ENCODE measurements at places on chromosomes 12 and 14.
A peak's percentile ranks its signal among the peaks of the same experiment; 100 is the strongest.

GRCh38 chr14:71632440-71632946 lies 299.7 kb upstream of the RGS6 start:
- no peak for DNase-seq

DNA sequence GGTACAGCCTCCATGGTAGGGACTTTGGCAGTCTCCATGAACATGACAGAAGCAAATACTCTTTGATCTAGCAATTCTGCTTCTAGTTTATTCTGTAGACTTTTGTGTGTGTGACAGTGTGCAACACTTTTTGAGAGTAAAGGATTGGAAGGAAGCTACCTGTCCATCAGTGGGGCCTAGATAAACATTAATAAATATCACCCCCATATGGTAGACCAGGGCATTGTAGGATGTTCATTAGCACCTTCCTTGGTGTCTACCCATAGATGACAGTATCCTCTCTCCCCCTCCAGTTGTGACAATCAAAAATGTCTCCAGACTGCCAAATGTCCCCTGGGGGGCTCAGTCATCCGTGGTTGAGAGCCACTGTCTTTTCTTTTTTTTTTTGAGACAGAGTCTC lies 10.8 kb downstream of the SNRNP35 start:
- DNase-seq = no peak

DNA sequence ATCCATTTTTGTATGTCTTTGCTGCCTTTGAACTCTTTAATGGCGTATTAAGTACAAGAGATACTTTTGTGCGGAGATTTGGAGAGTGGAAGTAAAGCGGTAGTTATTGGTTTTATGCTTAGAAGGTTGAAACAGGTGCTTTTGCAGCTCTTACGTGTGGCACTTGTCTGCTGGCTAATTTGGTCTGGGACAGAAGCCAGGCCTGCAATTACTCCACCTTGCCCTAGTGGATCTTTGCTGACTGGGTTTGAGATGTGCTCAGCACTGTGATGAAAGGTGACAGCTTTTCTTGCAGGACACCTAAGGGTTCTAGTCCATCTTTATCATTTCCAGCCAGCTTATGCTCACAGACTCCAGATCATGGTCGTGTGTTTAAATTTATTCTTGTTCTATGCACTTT lies 252.5 kb downstream of the RPL10L start:
- peak; percentile 96 for DNase-seq

DNA sequence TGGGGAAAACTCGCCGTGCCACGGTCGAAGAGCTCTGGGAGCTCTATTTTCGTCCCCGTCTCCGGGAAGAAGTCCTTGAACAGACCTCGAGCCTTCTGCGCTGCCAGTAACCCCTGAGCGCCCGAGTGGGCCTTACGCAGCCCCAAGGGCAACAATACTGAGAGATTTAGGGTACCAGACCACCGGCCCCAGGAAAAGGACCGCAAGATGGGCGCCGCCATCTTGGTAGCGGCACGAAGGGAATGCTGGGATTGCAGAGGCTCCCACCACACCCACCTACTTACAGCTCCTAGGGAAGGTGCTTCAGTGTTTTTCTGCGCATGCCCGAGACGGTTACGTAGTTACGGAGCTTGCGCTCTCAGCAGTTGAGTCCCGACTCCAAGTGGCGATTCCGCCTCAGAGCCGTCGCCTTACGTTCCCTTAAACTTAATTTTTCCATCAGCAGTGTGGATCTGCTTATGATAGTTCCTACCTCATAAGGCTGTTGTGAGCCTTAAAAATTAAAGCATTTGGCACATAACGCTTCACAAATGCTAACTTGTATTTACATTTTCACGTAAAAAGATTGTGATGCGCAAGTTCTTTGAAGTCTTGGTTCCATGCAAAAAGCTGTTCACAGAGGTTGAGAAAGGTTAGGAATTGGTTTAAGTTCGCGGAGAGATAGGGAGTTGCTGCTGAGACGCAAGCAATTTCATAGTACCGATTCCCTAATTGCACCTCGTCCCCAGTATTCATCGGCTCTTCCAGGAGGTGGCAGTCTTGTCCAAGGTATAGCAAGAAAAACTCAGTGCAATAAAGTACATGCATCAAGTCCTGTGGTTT lies at the start of gene YARS2:
TSS of gene YARS2 (minus strand) at position 244 of the 822 bp plus-strand sequence. CDS start at position 221, 23 bp downstream.
- DNase-seq = peak; percentile 96

GRCh38 chr14:103043257-103044015 lies 13.9 kb downstream of the CDC42BPB start:
- DNase-seq = no peak

DNA sequence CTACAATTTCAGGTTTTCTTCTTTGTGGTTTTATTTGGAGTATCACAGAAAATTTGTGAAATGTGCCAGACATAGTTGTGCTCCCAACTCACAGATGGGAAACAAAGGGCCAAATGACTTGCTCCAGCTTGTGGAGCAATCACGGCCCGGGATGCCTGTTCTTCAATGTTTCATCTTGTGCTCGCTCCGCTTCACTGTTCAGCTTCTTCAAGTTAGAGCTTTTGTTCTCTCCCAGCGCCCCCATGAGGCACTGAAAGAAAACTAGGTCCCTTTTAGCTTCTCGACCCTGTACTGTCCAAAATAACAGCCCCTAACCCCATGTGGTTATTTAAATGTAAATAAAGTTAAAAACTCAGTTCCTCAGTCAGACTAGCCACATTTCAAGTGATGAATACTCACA lies 187.9 kb upstream of the STXBP6 start:
- no peak for DNase-seq

- DNase-seq = no peak
Measured at GRCh38 chr12:113236539-113237399, 15.5 kb downstream of the TPCN1 start.

- DNase-seq = no peak
Measured at GRCh38 chr14:90551070-90551704, 154.4 kb downstream of the CALM1 start.

DNA sequence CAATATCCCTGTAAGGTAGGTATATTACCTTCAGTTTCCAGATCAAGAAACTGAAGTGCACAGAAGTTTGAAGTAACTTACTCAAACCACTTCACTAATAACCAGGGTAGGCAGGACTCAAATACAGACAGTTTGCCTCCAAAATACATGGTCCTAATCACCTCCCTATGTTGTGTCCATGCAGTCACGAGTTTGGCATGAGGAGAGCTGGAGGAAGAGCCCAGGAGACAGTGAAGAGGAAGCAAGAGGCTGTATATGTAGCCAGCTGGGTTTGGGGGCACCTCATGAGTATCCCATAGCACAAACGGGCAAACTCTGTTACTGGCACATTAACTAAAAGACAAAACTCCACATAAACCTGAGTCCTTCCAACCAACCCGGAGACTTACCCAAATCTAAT lies 79.2 kb downstream of the DUSP16 start:
- DNase-seq = no peak

DNA sequence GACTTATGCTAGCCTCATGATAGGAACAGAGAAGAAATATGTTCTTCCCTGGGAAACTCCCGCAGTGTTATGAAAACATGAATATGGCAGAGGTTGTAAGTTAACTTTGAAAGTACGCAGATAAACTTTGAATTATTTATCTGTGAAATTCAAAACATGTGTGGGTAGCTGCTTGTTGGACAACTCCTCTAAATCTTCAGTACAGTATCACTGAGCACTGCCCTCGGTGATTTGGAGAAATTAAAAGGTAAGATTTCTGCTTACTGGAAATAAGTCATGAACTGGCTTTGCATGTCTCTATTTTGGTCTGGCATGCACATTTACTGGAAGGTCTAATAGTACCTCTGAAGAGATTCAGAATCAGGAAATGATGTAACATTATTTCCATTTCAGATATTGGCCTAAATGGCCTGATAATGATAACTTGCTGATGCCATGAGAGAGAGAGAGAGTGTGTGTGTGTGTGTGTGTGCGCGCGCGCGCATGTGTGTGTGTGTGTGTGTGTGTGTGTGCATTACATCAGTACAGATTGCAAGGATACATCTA lies 1441.9 kb upstream of the FLRT2 start:
- no peak for DNase-seq

GRCh38 chr14:47150267-47150666 lies 498.7 kb upstream of the RPL10L start:
- DNase-seq = no peak

DNA sequence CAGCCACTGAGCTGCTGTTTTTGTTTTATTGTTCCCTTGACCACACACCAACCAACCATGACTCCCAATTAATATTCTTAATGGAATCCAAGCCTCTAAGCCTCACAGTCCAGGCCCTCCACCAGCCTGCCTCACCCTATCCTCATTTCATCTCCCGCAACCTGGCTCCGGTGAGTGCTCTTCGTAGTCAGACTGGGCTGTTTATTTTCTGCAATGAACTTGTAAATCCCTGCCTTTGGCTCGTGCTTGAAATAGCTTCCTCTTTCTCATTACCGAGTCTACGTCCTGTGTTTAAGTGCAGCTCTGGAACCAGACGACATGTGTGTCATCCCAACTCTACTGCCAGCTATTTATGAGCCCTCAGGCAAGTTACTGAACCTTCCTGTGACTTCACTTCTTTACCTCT lies 12.4 kb upstream of the ETFBKMT start:
- DNase-seq = no peak

DNA sequence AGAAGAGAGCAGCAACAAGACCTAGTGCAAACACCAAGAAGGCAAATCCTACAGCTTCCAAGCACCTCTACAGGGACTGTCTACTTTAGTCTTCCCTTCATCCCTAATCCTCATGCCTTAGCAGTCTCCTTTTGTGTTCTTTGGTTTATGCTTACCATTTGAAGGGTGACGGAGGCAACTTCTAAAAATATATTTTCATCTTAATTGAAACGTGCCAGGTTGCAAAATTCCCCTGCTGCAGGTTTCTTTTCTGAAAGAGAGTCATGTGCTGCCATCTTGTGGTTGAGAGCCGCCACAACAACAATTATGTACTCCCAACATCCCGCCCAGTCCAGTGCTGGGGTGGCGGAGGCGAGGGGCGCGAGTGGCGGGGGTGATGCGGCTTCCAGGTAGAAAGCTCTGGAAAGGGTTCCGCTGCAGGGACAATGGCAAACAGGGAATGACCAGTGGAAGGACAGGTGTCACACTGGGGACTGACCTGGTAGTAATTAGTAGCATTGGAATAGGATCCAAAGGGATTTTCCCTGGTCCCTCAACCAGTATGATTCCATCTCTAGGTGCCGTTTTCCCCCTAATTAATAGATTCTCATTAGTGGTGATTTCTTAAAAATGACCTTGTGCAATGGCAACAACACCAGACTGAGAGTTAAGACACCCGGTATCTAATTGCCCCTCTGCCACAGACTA lies 80.3 kb upstream of the GNG2 start:
- peak; percentile 76 for DNase-seq

DNA sequence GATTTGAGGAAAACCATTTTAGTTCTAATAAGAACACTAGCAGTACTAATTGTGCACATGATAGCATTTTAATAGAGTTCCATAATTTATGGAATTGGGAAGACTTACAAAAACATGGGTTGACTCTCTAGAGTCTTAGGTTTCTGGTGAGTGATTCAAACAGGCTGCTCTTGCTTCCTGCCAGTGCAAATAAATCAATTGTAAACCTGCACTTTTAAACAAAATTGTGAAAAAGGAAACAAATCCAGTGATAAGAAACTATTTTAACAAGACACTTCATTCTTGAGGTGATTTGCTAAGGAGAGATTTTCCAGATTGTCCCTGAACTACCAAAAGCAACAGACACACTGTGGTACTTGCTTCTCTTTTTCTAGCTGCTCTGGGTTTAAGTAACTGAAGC lies 112.2 kb downstream of the CACNA1C start:
- DNase-seq = no peak

DNA sequence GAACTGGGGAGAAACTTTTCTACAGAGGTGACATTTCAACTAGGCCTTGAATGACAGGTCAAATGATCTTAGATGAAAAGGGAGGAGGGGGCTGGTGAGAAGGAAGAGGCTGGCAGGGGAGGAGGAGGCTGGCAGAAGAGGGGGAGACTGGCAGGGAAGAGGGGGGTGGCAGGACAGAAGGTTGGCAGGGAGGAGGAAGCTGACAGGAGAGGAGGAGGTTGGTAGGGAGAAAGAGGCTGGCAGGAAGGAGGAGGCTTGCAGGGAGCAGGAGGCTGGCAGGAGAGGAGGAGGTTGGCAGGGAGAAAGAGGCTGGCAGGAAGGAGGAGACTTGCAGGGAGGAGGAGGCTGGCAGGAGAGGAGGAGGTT lies 63.4 kb upstream of the PPP4R3A start:
- no peak for DNase-seq

GRCh38 chr12:131971226-131971625 lies 21.5 kb downstream of the EP400 start:
- DNase-seq = no peak

GRCh38 chr14:79742142-79742541 lies 469.2 kb downstream of the DIO2 start:
- DNase-seq = peak; percentile 94

DNA sequence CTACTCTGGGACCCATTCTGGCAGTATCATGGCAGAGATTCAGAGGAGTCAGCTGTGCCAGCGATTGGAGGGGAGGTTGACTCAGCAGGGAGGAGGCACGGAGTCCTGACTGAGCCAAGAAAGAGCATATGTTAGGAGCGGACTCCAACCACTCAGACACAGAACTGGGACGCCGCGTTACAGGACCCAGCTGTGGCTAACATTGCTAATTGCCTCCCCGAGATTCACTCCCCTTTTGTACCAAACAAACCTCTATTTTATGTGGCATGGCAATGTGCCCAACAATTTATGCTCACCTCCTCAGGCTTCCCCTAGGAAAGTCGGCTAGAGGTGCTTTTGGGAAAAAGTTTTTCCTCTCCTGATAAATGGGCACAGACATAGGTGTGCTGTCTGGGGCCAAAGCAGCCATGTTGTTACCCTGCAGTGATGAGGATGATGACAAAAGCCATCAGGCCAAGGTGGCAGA lies 15.2 kb upstream of the CLIP1 start:
- DNase-seq = peak; percentile 79

GRCh38 chr14:71094722-71095121 lies 187.5 kb downstream of the PCNX1 start:
- DNase-seq = no peak

- no peak for DNase-seq
Measured at GRCh38 chr12:74391283-74391682, 146.4 kb upstream of the ATXN7L3B start.

DNA sequence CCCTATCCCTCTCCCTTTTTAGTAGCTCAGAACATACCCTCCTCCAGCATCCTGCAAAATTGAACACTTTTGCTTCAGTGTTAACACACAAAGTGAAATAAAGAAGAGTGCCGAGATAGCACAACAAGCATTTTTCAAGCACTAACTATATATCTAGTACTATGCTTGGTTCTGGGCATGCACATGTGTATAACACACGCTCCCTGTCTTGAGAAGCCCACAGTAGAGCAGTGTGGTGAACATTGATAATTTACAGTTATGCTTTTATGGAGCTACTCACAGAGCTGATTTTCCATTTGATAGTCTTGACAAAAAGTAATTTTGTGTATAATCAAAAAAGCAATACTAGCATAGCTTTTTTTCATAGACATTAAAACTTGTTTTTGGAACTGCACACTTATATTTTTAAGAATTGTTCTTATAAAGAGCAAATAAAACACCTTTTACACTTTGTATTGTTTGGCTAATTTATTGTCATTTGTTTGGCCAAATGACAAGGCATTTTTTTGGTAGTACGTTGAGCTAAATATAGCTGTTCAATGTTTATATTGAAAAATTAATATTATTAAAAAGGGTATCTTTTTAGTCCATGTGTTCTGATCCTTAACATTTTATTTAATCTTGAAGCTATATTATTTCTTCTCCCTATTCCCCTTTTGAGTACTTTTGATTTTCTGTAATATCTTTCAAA lies 39.7 kb downstream of the LEMD3 start:
- DNase-seq = no peak

All from NCI-H1105 treated with DMSO at 0.1 percent for 48 hours (cell line).